Pulmonary artery endothelial cell (primary cell): ENCODE measurements at places on chromosomes 1 and 21. TPM values are rescaled to one million over a fixed set of nuclear protein-coding genes. Genes with fewer than 3 reads are reported as not detected.

NPHP4 gene
- total RNA-seq = 3.7 and 4.0 TPM in 2 replicates

SMCP gene
- total RNA-seq = not detected in 2 replicates

PEF1 gene
- 99.4 and 133 TPM in 2 replicates for total RNA-seq

KIF26B gene
- total RNA-seq = 0.04 and 0.13 TPM in 2 replicates

GJA9 gene
- total RNA-seq = 0.07 TPM in 1 of 2 replicates, not detected in the other

ACTL8 gene
- total RNA-seq = not detected in 2 replicates

GNG12 gene
- 237 and 238 TPM in 2 replicates for total RNA-seq

TFF3 gene
- total RNA-seq = not detected in 2 replicates

TBX15 gene
- total RNA-seq = 0.04 TPM in 1 of 2 replicates, not detected in the other

CHI3L2 gene
- total RNA-seq = not detected in 2 replicates

EPHA10 gene
- total RNA-seq = not detected in 2 replicates

ZNF683 gene
- not detected in 2 replicates for total RNA-seq

NBPF10 gene
- total RNA-seq = 0.66 and 1.1 TPM in 2 replicates

SPRR2E gene
- not detected in 2 replicates for total RNA-seq

FAM3B gene
- total RNA-seq = not detected in 2 replicates

ZMYM1 gene
- total RNA-seq = 21.3 and 34.7 TPM in 2 replicates

TMEM61 gene
- not detected in 2 replicates for total RNA-seq

SPATA17 gene
- 0.07 TPM in 1 of 2 replicates, not detected in the other for total RNA-seq

AADACL3 gene
- total RNA-seq = not detected in 2 replicates

ERICH3 gene
- total RNA-seq = not detected in 2 replicates

CD247 gene
- total RNA-seq = 0.33 and 0.88 TPM in 2 replicates

- no peak for DNase-seq
Observed at GRCh38 chr1:54347955-54348699, 58.1 kb downstream of the SSBP3 start.

DNA sequence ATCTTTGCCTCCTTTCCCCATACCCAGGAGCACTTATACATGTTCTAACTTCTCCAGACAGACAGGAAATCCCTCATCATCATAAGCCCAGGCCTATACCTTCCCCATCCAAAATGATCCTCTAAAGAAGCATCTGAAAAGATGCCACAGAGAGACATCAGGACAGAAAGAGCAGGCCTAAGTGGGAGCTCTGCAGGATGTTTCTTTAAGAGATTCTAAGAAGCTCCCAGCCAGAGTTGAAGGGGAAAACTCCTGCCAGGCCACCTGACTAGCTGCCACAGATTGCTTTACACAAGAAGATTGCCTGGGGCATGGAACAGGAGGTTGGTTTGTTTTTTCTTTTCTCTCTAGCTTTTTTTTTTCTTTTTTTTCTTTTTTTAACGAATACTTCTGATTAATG is 275.8 kb downstream of the VAV3 start:
- no peak for DNase-seq

DNA sequence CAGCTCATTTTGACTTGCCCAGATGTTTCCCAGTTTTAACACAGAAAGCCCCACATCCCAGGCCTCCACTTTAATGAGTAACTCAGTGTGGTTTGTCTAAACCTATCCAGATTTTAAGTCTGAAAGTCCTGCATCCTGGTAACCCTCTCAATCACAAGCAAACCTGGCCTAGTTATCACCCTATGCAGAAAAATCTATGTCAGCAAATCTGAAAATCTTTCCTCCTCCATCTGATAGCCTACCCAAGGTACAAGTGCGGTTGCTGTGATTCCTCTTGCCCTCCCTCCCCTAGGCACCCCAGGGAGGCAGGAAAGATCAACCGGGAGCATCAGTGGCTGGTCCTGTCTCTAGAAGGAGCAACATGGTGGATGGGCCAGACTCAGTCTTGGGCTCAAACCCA is 163.7 kb downstream of the IGSF21 start:
- DNase-seq = no peak

- no peak for DNase-seq
Observed at GRCh38 chr1:183761871-183762270, 43.0 kb upstream of the RGL1 start.

GRCh38 chr1:62452951-62453350 is 16.1 kb downstream of the USP1 start:
- no peak for DNase-seq

DNA sequence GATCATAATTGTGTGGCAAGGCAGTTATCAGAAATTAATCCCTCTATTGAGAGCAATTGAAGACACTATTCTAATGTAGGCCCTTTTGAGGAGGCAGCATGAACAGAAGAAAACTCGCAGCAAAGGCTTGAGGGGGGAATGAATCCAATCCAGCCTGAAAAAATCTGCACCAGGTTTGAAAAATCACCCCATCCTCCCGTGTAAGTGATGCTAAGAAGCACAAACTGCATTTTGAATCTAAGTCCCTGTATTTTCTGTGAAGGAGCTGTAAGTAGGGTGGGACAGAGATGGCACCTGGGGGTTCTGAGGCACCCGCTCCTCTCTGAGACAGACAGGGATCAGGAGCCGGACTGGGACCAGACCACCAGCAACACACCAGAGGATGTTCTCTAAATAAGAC is at the start of gene CRB1:
Gene CRB1, plus strand, starts transcription at position 241 of the 400 bp plus-strand sequence. CDS start 161 bp downstream, outside the sequence.
- no peak for DNase-seq

DNA sequence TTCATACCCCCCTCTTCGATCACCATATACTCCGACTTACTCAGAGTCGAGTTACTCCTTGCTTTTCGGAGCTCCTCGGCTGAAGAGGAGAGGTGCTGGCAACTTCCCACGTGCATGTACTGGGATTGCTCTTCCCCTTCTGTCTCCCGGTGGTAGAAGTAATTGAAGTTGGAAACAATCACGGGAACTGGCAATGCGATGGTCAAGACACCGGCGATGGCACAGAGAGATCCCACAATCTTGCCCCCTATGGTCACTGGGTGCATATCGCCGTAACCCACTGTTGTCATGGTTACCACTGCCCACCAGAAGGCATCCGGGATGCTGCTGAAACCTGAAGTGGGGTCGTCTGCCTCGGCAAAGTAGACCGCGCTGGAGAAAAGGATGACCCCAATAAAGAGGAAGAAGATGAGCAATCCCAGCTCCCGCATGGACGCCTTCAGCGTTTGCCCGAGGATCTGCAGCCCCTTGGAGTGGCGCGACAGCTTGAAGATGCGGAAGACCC is 1.5 kb downstream of the KCNA3 start:
- no peak for DNase-seq

- no peak for DNase-seq
Observed at GRCh38 chr1:166470014-166470413, 303.2 kb upstream of the FAM78B start.

- no peak for DNase-seq
Observed at GRCh38 chr1:3992103-3992556, 92.1 kb upstream of the C1orf174 start.

GRCh38 chr1:196160066-196160795 is 448.0 kb downstream of the KCNT2 start:
- no peak for DNase-seq

DNA sequence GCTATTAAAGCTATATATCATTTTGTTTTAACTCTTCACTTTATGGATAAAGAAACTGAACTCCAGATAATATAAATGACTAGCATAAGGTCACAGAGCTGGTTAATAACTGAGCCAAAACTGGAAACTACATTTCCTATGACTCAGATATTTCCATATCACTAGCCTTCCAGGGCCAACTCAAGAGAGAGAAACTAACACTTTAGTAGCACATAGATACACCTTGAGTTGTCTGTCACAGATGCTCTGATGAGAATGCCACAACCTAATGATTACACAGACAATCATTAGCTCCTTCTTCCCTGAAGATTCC is 40.7 kb downstream of the NME7 start:
- DNase-seq = peak; percentile 47

GRCh38 chr1:194809665-194810064 is 1623.3 kb upstream of the B3GALT2 start:
- DNase-seq = no peak

- peak; percentile 44 for DNase-seq
Observed at GRCh38 chr21:41121785-41122415, 46.1 kb upstream of the BACE2 start.

GRCh38 chr1:162772571-162773154 is 17.8 kb upstream of the HSD17B7 start:
- DNase-seq = no peak

- peak; percentile 68 for DNase-seq
Observed at GRCh38 chr1:234656944-234657654, 47.1 kb upstream of the IRF2BP2 start.

GRCh38 chr1:150534002-150534401 is 15.2 kb upstream of the ADAMTSL4 start:
- no peak for DNase-seq

DNA sequence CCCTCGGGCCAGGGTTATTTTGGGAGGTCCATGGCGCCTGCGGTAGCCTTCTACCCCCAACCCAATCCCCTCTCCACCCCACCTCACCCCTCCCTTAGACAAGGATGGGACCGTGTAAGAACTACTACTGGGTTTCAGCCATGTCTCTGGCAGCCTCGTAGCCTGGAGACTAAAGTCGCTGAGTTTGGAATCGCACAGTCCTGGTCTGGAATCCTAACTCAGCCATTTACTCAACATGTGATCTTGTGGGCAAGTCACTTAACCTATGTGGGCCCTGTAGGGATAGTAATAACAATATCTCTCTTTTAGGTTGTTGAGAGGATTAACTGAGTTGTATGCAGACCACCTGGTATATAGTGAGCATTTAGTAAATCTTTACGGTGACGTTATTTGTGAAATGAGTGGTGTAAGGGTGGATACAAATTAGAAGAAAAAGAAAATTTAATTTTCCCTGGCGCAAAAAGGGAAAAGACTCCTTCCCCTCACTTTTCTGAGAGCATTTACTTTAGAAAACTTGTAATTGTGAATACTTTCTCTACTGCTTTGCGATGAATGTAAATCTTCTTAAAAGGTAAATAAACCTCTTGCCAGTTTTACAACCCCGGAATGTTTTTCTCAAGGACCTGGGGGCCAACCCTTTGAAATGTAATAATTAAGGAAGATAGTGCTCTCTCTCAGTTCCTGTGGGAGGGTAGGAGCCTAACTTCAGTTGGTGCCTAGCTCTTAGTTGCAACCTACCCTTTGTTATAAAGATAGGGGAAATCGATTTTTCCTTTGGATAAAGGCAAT is 615 bp upstream of the MRPS15 start:
- no peak for DNase-seq

DNA sequence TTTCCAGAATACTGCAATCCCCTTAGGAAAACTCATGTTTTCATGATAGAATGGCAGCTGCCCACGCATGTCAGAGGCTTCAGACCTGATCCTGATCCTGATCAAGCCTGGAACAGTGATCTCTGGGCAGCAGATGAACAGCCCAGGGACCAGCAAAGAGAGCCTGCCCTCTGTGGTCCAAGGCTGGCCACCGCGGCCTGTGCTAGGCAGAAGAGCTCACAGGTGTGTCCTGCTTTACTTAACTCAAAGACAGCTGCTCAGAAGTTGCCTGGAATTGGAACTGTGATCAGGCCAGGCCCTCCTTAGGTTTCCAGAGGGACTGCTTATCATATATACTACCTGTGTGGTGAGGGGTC is 21.2 kb upstream of the BCAR3 start:
- DNase-seq = no peak

GRCh38 chr21:44529011-44529421 is 11.0 kb downstream of the KRTAP10-1 start:
- no peak for DNase-seq

GRCh38 chr1:94808669-94809068 is 11.5 kb upstream of the SLC44A3 start:
- no peak for DNase-seq

DNA sequence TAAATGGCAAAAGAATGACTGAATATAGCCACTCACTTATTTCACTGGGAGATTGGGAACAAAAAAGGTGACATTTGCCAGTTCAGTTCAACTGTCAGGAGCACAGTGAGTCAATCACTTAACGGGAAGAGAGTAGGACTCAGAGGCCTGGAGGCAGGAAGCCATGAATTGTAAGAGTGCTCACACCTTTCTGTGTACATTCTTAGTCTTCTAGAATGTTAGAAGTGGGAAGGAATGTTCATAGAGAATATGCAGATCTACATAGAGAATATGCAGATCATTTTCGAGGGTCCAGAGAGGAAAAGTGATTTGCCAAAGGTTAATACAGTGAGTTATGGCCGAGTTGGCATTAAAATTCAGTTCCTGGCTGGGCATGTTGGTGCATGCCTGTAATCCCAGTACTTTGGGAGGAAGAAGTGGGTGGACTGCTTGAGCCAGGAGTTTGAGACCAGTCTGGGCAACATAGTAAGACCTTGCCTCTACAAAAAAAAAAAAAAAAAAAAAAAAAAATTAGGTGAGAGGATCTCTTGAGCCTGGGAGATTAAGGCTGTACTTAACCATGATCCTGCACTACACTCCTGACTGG is 8.3 kb downstream of the IL20 start:
- DNase-seq = no peak

- no peak for DNase-seq
Observed at GRCh38 chr1:239854922-239855321, 236.8 kb upstream of the FMN2 start.

- DNase-seq = no peak
Observed at GRCh38 chr1:105337420-105337819, 1587.7 kb downstream of the AMY1C start.

DNA sequence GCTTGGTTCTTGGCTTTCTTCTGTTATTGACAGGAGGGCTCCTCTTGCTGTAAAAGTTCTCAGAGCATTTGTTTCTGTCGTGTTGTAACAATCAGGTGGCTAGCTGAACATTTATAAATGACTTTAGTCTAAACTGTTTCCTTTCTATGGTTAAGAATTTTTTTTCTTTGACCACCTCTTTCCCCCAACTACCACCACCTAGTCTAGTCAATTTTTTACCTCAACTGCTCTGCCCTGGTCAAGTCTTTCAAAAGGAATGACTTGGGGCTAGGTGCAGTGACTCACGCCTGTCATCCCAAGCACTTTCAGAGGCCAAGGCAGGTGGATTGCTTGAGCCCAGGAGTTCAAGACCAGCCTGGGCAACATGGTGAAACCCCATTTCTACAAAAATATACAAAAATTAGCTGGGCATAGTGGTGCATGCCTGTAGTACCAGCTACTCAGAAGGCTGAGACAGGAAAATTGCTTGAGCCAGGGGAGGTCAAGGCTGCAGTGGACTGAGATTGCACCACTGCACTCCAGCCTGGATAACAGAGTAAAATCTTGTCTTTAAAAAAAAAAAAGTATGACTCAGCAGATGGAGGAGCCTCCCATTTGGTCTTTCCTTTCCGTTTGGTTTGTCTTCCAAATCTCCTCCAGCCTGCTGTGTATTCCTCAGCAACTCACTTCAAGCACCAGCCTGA is 40.7 kb downstream of the MAP3K21 start:
- no peak for DNase-seq

GRCh38 chr1:212928323-212929291 is 21.7 kb upstream of the VASH2 start:
- DNase-seq = no peak

DNA sequence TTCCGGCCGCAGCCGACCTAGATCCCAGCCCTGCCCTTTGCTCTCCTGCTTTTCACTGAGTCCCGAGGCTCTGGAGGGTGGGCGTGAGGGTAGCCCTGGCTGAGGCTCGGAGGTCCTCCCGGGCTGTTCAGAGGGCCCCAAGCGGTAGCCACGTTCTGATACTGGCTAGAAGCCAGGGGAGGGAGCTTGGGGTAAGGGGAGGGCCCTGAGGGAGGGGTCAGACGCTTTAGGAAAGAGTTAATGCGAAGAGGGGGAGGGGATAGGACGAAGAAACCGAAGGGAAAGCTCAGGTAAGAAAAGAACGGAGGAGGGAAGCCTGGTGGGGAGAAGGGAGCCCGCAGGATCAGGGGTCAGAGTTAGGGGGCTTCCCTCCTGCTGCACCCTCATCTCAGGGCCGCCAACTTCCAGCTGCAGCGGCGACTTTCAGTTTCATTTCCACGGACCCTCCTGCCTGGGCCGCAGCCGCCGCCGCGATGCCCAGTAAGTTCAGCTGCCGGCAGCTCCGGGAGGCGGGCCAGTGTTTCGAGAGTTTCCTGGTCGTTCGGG is at the start of gene MOV10:
Gene MOV10, plus strand, starts transcription at position 220 of the 546 bp plus-strand sequence. Its CDS starts 254 bp downstream, at position 474.
- DNase-seq = no peak
